ENCODE measurements at places on chromosomes 7 and 10.

- DNase-seq = no peak
Observed at GRCh38 chr7:148727501-148728278, 29.0 kb downstream of the CUL1 start.

DNA sequence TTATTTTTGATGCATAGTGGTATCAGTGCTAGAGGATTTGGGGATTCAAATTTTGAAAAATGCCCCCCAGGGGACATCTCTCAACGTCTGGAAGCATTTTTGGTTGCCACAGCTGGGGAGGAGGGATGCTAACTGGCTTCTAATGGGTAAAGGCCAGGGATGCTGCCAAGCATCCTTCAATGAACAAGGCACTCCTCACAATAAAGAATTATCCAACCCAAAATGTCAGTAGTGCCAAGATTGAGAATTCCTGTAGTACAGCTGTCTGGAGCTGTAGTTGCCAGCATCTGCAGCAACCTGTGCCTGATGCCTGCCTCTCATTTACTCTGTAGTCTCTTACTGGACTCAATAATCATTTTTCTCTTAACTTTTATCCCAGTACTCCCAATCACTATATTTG lies 53.5 kb downstream of the SEPTIN7 start:
- no peak for DNase-seq

DNA sequence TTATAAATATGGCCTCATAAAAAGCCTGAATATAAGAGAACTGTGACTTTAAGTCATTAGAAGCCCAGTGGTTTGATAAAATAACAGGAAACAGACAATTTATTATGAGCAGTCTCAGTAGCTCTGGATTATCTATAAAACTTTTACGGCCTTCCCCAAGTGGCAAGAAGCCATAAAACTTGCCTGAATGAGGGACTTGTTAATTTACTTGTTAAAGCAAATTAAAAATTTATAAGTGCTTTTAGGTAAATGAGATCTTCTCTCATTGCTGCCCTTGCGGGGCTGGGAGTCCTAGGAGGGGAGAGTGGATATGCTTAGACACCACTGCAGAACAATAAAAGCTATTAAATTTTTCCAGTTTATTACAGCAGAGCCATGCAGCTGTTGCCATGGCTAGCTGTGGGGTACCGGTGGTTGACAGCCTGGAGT lies 499.9 kb downstream of the AUTS2 start:
- no peak for DNase-seq

- DNase-seq = no peak
Observed at GRCh38 chr7:132779164-132779563, 202.9 kb upstream of the PLXNA4 start.

DNA sequence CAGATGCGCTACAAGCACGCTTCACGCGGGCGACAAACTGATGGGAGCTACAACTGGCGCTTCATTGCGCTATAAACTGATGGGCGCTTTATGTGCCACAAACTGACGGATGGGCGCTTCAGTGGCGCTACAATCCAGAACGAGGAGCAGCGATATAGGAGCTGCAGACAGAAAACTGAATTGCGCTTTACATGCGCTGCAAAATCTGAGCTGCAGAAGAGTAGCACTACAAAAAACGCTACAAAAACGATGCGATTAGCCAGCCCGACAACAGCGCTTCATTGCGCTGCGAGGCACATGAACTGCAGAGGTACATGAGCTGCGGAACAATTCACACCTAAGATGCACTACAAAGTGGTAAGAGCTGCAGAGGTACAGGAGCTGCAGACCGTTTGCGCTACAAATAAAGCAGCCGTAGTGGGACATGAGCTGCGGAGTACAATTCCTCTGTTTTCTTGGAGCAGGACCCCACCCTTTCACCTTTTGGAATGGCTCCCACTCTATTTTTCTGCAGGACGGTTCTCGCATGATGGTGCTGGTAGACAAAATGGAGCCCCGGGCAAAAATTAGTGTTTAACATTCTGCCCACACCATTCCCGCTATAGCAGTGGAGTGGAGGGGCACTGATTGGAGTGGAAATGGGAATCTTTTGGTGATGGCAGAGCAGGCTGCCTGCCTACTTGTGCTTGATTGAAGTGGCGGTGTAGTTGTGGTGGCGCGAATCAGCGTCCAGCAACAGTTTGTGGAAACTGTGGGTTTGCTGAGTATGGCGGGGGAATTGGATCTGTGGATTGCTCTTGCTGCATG lies 1.2 kb upstream of the SGCE start:
- DNase-seq = no peak

DNA sequence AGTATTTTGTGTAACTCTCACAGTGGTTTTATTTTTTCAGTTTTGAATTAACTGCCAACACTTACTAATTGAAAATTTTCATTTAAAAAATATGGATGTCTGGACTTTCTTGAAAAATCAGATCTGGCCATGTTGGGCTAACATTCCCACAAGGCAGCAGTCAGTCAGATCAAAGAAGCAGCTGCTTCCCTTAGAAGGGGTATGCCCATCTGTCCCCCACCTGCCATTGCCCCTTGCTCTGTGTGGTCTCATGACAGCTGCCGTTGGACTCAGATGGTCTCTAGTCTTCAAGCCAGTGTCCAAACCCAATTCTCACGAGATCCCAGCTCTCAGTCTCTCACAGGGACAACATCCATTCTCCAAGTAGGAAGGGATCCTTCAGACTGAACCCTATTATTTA lies 212.1 kb upstream of the GHITM start:
- DNase-seq = no peak

DNA sequence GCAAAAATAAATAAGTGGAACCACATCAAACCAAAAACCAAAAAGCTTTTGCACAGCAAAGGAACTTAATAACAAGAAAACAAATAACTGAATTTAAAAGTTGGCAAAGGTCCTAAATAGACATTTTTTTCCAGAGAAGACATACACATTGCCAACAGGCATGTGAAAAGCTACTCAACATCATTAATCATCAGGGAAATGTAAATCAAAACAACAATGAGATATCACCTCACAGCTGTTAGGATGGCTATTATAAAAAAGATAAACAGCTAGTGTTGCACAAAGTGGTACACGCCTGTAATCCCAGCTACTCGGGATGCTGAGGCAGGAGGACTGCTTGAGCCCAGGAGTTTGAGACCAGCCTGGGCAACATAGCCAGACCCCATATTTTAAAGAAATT lies 2.2 kb upstream of the SUN3 start:
- DNase-seq = no peak

GRCh38 chr10:23351926-23352519 lies 7.4 kb upstream of the C10orf67 start:
- no peak for DNase-seq

- DNase-seq = no peak
Observed at GRCh38 chr10:55837273-55837672, 523.8 kb downstream of the ZWINT start.

GRCh38 chr7:20232848-20233247 lies 15.7 kb upstream of the MACC1 start:
- no peak for DNase-seq

GRCh38 chr7:17773289-17773626 lies 167.0 kb downstream of the SNX13 start:
- no peak for DNase-seq

Measured in stimulated activated CD8-positive, alpha-beta memory T cell treated with anti-CD3 and anti-CD28 coated beads, Interleukin-7, amount 100 ng/mL, for 1 hour (primary cell).